ENCODE measurements at places on chromosomes 5 and 9.

- no peak for DNase-seq
These were observed 22.0 kb upstream of the FGFR4 start for GRCh38 chr5:177064500-177065277.

GRCh38 chr9:86599561-86599960 is 245.4 kb upstream of the TUT7 start:
- no peak for DNase-seq

GRCh38 chr9:108273988-108274387 is 581.8 kb downstream of the ACTL7B start:
- DNase-seq: no peak

- peak; percentile 85 for DNase-seq
These were observed 96.5 kb upstream of the LMX1B start for GRCh38 chr9:126516936-126517832.

GRCh38 chr9:79208791-79209396 is 362.9 kb upstream of the TLE4 start:
- no peak for DNase-seq

GRCh38 chr9:77899679-77900354 is 131.8 kb downstream of the GNAQ start:
- DNase-seq: no peak

DNA sequence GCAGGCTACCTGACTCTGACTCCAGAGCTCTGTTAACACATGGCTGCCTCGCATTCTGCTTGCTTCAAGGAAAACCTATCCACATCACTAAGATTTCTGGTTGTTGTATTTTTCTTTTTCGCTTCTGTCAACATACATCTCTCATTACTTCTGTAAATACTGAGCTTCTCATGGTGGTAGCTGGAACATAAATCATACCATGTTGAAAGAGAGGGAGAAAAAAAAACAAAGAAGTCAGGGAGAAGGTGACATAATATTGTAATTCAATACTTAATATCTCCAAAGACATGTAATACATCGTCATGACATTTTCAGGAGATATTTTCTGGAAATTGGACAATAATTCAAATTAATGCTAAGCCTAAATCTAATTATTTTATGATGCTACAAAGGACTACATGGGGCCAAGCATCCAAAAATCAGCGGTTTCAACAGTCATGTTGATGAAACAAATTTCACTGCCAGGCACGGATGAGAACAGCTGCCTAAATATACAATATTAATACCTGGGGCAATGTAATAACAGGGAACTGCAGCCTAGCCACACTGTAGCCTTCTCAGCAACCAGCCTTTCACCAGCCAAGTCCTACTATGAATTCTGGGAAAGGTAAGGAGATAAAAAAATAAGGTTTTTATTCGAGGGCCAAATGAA is 332.0 kb downstream of the TRIM32 start:
- DNase-seq: no peak

DNA sequence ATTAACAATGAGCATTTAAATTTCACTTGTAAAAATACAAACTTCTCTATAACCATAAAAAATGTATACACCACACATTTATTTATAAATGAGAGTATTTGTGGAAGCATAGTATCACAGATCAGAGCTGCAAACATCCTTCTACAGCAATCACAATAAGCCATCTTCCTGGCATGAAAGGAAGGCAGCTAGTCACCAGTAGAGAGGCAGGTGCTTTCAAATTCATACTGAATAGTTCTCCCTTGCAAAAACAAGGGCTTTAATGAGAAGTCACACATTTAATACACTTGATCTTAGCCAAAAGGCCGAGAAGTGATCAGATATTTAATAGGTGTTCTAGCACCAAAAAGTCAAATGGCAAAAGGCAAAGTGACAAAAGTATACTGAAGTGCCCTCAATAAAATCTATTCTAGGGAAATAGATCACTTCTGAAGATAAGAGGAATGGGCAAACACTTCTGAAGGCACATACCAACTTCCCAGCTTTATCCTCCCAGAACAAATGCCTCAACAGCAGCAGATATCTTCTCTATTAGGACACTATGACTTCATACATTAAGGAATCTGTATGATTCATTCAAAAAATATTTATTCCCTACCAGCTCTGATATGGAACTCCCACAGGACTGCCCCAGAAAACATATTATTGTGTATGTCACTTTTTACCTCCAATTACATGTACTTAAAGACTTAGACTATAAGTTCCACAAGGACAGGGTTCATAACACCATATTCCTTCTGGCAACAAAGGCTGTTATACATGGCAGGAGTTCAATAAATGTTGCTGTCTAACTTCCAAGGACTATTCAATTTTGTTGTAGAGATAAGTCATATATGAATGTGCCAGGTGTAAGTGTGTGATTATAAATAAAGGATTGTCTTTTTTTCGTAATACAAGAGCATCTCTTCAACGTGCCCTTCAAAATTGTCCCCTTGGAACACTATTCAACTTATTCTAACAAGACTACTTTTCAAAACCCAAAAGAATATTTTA is 31.7 kb downstream of the MAPKAP1 start:
- DNase-seq: no peak

DNA sequence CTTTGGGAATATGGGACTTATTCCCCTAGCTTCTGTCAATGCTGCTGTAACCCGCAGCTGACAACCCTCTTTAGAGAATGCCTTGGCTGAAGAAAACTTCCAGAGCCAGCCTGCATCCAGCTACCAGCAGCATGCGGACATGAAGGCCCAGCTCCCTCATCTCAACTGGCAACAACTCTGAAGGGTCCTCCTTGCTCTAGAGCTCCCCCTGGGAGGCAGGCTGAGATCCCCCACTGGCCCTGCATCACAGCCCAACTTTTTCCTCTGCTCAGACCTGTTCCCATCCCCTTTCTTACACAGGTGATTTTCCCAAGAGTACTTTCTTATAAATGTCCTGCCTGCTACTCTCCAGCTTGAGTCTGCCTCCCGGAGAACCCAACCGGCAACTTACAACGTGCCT is 18.7 kb upstream of the WNT8A start:
- DNase-seq: no peak

- no peak for DNase-seq
These were observed 343.4 kb downstream of the DNAH5 start for GRCh38 chr5:13601112-13601511.

DNA sequence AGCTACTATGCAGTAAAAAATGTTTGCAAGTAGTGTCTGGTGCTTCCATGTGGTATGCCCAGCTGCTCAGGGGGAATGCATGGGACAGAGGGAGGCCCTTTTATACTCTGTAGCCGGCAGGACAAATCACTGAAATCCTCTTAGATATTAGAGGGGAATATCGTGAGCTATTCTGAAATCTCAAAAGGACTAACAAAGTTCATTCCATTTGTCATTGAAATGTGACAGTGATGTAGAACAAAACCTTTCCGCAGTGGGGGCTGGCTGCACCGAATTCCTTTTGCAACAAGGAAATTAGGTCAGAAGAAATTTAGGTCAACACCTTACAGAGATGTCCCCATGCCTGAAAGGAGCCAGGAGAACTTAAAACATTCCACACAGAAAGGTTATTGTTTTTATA is 72.4 kb upstream of the MEF2C start:
- no peak for DNase-seq

GRCh38 chr9:97682242-97682641 is 14.9 kb downstream of the XPA start:
- no peak for DNase-seq

DNA sequence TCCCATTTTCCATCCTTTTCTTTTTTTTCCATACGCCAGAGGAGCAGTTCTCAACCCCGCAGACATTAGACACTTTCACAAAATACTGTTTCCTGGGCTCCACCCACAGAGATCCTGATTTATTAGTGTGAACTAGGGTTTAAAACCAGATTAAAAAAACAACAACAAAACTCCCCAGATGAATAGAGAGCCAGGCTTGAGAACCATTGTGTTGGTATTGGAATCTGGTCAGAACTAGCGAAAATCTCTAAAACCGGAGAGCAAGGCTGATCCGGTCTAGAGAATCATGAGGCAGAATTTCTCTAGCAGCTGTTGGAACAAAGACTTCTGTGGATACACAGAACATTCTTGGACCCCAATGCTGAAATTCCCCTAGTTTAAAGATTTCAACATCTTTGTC is 173.0 kb downstream of the PCSK1 start:
- DNase-seq: no peak

DNA sequence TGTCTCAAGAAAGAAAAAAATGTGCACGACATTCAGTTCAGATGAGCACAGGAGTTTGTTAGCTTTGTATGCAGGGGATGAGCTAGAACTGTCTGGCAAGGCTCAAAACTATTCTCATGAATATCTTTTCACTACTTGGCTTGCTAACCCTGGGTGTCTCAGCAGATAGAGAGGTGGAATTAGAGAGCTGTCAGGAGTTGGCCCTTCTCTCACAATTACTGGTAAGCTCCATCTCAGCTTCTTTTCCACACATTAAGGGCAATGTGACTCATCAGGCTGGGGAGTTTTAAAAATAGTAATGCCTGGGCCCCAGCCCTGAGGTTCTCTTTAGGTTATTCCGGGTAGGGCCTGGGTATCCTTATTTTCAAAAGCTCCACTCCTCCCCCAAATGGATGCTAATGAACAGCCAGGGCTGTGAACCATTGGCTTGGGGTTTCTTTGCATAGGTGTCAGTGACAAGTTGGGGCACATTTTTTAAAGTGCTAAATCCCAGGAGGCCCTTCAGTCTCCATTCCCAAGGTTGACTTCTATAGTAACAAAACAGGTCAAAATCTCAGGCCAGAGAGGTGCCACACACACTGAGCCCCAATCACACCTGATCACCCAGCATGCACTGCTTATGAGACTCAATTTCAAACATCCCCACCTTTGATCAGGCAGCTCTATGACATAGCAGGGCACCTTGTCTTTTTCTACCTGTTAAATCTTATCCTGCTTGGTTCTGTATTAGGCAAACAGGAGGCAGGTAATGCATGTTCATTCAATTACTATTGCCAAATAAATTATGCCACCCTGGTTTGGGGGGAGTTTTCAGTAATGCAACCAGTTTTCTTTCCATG is 239.7 kb upstream of the DAP start:
- DNase-seq: no peak

- no peak for DNase-seq
These were observed 98.4 kb downstream of the FGF1 start for GRCh38 chr5:142587354-142587965.

DNA sequence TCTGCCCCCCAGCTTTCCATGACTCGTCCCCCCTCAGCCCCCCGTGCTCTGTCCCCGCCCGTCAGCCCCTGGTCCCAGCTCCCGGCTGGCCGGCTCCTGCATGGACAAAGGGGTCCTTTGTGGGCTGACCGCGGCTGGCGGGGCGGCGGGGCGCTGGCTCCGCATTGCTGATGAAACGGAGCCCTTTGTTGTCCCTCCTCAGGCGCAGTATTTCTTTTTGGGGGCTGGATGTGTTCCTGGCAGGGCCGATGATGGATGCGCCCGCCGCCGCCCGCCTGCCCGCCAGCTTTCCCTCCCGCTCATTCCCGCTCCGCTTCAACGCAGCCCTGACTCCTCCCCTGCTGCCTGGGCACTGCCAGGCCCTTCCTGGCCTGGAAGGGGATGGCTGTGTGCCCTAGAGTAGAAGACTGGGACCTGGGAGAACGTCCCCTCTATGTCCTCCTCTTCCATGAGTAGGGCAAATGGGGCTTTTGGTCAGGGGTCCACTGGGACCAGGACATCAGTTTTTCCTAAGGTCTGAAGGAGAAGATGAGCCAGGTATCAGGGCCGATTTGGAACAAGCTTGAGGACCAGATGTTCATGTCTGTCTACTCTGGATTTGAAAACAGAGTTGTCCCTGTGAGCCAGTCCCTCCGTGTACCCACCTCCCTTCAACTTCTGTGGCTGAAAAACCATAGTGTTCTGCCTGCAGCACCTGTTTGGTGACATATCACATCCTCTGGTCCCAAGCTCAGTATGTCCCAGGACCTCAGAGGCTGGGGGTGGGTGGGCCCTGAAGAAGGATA is 29.0 kb downstream of the CXXC5 start:
- DNase-seq: no peak

DNA sequence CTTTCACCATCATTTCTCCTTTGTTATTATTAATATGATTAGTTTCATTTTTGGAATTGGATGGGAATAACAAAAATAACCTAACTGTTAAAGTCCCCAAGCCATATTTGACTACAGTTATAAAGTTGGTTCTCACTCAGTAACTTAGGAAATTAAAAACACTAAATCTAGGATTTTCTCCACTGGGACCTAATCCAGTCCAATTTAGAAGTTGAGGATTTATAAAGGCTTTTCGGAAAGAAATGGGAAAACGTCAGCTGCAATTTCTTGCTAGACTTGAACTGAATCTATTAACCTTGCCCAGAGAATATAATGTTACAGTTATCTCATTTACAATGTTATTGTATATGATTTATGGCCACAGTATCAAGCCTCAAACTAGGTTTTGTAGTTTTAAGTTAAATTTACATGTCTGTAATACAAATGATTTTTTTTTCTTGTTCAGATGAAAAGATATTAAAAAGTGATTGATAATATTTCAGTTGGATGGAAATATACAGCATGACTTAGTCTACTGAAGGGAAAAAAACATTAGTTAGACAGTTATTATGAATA is 524.3 kb upstream of the GRAMD2B start:
- DNase-seq: no peak

- DNase-seq: no peak
These were observed 7.4 kb downstream of the SHC3 start for GRCh38 chr9:89171231-89171630.

Data from left cardiac atrium (tissue), 4 donors.